Gastroesophageal sphincter (tissue), 4 donors: ENCODE measurements at places on chromosomes 3 and 15.
A peak's percentile ranks its signal among the peaks of the same experiment; 100 is the strongest.

DNA sequence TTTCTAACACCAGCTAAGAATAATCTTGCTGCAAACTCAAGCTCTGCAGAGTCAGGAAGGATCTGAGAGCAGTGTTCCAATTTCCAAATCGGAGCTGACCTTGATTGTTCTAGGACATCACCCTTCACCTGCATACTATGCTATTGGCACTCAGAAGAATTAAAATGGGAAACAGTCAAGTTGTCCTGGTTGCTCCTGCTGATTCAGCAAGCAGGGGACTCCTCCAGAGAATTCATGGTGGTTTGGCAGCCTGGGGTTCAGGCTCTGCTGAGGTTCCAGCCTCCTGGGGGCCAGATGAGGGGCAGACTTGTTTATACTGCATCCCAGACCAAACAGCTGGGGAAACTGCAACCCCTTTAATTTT lies 213.7 kb upstream of the ADAMTS9 start:
- ATAC-seq: peak; percentile 32

- ATAC-seq: no peak
Observed at GRCh38 chr3:156750191-156750873, 75.8 kb upstream of the LEKR1 start.

DNA sequence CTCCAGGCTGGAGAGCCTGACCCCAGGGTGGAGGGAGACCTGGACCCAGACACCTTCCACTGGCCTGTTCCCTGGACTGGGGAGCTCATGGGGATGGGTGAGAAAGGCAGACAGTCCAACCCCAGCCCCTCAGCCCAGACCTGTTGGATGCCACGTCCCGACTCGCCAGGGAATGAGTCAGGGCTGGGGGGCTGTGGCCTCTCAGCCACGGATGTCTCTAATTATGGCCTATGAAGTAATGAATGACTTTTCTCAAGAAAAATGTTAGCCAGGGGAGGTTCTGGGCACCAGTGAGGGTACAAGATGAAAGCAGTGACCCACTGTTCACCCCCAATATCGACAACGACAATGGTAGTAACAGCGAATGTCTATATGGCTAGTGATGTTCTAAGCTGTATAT lies 107.0 kb upstream of the RPL32 start:
- no peak for ATAC-seq

DNA sequence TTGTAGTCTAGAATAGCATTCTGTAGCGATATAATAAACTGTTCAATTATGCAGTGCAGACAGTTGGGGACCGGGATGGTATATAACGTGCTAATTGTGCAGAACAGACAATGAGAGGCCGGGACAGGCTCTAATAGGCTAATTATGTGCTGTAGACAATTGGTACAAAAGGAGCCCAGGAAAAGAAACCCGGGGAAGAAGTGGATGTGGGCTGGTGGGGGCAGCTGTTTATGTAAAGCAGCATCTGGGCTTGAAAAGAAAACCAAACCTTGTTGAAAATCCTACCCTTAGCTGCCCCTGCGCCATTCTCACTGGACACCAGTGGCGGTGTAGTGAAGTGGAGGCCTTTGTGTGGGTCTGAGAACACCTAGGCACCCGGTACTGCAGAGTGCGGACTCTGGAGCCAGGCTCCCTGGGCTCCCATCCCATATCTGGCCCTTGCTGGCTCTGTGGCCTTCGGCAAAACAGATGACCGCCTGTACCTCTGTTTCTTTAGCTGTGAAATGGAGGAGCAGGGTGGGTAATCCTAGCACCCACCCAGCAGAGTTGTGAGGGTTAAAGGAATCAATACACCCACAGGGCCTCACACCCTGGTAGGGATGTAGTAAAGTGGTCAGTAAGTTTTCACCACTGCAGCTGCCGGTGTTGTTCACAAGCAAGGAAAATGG lies 51.5 kb downstream of the CMTM6 start:
- no peak for ATAC-seq

- ATAC-seq: no peak
Observed at GRCh38 chr3:195240939-195241338, 30.0 kb downstream of the XXYLT1 start.

- no peak for ATAC-seq
Observed at GRCh38 chr3:45763303-45763675, 33.0 kb downstream of the SLC6A20 start.

DNA sequence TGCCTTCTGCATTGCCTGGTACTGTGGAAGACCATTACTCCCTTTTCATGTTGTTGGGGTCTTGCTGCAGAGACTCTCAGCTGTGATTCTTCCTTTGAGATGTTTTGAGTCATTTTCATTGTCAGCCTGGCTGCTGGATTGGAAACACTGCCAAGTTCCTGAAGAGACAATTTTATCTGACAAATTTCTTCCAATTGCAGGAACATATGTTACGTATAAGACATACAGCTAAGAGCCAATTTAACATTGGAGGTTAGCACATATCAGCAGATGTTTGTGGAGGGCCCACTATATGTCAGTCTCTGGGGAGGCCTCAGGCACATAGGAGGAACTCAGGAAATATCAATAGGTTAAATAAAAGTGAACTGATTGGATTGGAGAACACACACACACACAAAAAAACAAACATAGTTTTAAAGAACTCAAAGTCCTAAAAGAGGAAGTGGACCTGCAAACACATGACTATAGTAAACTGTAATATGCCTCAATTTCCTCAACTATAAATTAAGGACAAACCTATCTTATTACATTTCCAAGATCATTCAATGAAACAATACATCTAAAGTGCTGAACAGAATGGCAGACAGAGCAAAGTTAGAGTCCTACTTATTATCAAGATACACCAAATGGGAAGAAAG lies 172.3 kb downstream of the MYRIP start:
- no peak for ATAC-seq

GRCh38 chr3:112900113-112900512 lies 53.4 kb upstream of the CD200R1L start:
- ATAC-seq: no peak

DNA sequence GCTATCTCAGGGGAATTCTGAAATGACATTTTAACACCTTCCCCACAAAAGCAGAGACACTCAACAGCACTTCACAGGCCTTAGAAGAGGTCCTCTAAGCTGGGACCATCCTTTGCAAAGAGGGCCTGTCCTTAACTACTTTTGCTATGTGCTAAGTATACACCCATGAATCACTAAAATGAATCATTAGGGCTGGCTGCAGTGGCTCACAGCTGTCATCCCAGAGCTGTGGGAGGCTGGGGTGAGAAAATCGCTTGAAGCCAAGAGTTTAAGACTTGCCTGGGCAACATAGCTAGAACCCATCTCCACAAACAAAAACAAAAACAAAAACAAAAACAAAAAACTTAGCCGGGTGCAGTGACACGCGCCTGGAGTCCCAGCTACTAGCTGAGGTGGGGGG lies 53.9 kb upstream of the MELTF start:
- ATAC-seq: no peak

DNA sequence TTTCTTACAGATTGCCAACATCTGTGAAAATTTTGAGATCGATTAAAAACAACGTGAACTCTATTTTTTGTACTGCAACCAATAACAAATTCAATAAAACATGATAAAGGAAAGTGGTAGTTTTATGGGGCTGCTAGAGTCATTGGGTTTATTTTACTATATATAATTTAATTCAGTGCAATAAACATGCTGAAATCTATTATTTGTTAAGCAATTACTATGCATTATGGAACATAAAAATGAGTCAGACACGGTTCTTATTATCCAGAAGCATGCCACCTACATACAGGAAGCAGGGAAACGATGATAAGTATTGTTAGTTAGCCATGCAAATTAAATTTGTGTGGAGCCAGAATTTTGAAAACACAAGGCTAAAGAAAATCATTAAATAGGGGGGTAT lies 27.2 kb downstream of the NPHP3 start:
- ATAC-seq: no peak

- no peak for ATAC-seq
Observed at GRCh38 chr15:89442671-89443307, 53.6 kb downstream of the RHCG start.

GRCh38 chr3:197487911-197488391 lies 67.8 kb downstream of the BDH1 start:
- peak; percentile 41 for ATAC-seq

DNA sequence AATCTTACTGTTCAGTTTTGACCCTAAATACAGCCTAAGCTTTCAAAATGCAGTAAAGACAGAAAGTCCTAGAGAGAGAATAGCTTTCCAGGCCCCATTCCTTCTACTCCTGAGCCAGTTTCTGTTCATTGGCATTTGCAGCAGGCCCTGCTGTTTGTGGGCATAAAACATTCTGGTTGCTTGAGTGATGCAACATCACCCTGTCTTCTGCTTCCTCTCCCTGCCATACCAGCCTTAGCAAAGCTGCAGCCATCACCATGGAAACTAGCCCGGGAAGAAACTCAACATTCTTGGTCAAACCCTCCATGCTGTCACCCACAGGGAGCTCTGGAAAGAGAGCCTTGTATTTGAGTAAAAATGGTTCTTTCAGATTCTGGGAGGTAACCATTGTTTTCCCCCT lies 325.7 kb downstream of the MAGI1 start:
- no peak for ATAC-seq

DNA sequence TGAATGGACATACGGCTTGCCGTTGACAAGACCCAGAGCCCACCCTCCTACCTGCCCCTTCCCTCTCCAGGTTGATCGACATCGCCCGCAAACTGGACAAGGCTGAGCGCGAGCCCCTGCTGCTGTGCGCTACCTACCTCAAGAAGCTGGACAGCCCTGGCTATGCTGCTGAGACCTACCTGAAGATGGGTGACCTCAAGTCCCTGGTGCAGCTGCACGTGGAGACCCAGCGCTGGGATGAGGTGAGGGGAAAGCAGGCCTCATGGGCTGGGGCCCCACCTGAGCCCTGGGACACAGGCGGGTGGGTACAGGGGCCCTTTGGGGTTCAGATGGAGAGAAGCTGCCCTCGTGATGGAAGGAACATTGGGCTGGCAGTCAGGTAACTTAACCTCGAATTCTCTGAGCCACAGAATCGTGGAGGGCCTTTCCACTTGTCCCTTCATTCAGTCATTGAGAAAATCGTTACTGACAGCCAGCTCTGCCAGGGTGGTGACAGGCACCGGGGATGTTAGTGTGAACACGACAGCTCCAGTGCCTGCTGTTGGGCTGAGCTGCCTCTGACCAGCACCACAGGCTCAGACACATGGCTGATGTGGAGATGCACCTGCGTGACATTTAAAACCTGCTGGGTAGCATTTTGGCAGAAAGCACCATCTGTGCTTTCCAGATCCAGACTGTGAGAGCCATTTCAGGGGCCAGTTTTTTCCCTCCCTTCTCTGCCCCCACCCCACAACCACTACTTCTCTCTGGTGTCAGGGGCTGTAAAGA lies 25.6 kb upstream of the RHO start:
- ATAC-seq: no peak

- no peak for ATAC-seq
Observed at GRCh38 chr3:74403307-74403706, 211.2 kb downstream of the CNTN3 start.

- no peak for ATAC-seq
Observed at GRCh38 chr3:113758389-113759024, 11.7 kb downstream of the ATP6V1A start.

GRCh38 chr15:55546718-55547117 lies 38.7 kb upstream of the DNAAF4 start:
- ATAC-seq: no peak

DNA sequence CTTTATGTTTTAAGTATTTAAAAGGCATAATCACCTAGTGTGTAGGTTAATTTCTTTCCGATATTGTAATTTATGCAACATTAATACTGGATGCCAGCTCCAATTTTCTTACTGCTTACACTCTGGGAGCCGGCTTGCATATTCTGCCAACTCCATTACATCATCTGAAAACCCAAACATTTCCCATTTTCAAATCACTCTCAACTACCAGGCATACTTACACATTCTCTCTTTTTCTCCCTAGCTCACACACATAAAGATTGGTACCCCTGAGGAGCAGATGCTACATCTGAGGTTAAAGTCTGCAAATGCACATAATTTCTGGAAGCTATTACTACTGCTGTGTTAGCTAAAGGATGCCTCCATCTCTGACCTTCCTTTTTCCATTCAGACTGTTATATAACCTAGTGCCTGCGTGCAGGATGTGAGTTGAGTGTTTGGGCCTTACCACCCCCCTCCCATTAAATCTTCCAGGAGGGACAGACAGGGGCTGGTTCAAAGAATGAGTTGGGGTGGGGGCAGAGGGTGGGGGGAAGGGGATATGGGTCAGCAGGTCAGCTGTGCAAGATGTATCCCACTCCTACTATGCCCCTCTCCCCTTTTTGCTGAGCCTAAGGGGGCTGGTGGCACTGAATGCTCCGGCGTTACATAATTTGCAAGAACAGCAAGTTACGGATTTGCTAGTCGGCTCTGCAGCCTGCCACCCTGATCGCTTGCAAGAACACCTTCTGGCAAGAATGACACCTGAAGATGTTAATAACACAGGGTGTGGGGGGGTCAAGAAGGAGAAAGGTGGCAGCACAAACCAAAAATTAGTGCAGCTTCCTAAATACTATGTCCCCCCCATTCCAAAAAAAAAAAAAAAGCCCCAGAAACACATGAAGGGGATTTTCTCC lies 2.5 kb downstream of the RORA start:
- no peak for ATAC-seq

- peak; percentile 80 for ATAC-seq
Observed at GRCh38 chr15:94844538-94845389, 613.4 kb downstream of the MCTP2 start.

DNA sequence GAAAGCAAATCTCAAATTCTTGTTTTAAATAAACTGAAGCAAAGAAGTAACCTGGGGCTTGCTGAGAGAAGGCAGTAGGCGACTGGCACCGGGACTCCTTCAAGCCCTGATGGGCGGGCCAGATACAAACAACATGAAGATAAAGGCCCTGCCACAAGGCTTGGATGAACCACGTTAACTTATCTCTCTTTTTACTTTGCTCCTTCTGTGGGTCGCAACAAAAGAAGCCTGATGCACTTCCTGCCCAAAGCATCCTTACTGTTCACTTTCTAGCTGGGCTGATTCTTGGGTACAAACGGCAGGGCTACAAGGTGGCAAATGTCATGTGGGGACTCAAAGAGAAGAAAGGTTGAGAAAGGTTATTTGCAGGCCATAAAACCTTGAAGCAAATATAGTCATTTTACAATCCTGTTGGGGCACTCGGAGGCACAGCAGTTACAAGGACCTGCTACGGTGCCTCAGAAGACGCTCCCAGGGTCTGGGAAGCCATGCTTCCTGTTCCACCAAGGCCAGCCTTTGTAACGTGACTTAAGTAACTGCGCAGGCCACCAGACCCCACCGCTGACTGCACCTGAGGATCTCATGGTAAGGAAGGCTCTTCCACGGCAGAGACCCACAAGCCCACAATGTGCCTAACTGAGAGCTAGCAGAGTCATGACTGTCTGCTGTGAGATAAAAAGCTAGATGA lies 71.1 kb downstream of the CHSY1 start:
- ATAC-seq: no peak

DNA sequence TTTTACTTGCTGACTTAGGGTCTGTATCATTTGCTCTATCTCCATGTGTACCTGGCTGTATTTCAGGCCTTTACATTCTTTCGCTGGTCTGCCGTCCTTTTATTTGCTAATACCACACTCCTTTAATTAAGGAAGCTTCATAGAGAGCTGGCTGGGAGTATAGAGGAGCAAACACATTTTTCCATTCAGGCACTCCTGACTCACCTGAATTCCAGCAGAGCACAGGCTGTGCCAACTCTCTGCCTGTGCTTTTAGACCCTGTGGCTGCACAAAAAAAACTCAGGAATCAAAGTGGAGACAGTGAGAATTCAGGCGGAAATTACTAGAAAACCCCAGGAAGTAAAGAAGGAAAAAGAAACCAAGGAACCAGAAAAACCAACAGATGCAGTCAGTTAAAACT lies 29.0 kb upstream of the ATP10A start:
- ATAC-seq: peak; percentile 81
